Hematopoietic multipotent progenitor cell treated with erythropoietin and hydrocortisone succinate and interleukin-3 and kit ligand, for 4 days (in vitro differentiated cells): ENCODE measurements at places on chromosomes 5 and 9.

DNA sequence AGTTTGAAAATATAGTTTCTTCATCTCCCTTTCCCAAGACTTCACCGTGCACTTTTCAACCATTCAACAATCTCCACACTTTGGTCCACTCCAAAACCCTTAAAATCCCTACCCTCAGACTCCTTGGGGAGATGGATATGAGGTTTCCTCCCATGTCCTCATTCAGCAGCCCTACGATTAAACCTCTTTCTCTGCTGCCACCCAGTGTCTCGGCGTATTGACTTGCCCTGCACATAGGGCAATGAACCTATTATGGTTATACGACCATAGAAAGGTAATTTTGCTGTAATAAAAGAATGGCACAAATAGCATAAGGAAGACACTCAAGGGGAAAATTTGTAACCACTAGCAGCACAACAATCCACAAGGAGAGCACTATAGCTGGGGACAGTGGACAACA, 803.5 kb downstream of the TLE1 start:
- DNase-seq: no peak

GRCh38 chr9:122129969-122130368, 29.6 kb downstream of the NDUFA8 start:
- DNase-seq: no peak

- no peak for DNase-seq
These were observed 10.9 kb downstream of the DNLZ start for GRCh38 chr9:136352682-136353081.

DNA sequence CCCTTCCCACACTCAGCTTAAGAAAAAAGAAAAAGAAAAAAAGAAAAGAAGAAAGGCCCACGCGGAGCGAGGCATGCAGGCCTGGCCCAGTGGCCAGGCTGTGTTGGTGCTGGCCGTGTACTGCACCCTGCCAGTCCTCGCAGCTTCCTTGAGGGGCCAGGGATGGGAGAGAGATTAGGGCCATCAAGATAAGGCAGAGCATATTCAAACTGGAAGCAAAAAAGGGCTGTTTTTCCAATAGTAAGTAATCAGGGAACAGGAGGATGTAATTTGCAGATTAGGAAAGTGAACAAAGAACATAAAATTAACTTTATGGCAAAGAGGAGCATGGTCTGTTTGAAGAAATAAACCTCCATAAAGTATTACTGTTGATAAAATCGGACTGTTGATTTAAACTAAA, 319.6 kb upstream of the CLINT1 start:
- no peak for DNase-seq

DNA sequence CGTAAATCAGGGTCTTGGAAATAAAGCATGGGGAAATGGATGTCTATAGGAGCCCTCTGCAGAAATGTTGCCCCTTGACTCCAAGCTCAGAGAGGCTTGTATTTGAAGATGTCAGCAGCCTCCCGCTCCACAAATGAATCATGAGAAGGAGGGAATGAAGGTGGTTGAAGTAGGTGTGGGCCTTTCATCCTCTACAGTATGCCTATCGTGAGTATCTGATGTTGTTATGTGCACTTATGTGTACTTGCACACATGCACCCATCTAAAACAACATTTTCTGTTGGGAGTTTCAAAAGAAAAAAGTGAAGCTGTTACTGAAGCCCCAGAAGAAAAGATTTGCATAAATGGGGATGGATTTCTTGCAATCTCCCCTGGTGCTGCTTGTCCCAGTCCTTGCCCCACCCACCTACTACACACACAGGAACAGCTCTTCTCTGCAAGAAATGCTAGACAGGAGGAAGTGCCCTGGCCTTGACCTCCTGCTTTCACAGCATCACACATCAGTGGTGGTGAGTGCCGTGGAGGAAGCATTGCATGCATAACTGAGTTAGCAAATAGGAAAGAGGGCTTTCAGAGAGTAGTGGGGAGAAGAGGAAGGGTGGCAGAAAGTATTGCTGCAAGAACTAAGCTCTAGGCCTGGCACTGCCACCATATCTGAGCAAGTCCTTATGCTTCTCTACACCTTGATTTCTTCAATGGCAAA, 156.1 kb downstream of the SNX18 start:
- DNase-seq: peak; percentile 57

- DNase-seq: no peak
These were observed 246.6 kb downstream of the PRELID2 start for GRCh38 chr5:145588558-145588957.

- no peak for DNase-seq
These were observed 16.9 kb upstream of the ADRA1B start for GRCh38 chr5:159899067-159900049.

GRCh38 chr9:6184749-6185645, 30.6 kb upstream of the IL33 start:
- DNase-seq: no peak

DNA sequence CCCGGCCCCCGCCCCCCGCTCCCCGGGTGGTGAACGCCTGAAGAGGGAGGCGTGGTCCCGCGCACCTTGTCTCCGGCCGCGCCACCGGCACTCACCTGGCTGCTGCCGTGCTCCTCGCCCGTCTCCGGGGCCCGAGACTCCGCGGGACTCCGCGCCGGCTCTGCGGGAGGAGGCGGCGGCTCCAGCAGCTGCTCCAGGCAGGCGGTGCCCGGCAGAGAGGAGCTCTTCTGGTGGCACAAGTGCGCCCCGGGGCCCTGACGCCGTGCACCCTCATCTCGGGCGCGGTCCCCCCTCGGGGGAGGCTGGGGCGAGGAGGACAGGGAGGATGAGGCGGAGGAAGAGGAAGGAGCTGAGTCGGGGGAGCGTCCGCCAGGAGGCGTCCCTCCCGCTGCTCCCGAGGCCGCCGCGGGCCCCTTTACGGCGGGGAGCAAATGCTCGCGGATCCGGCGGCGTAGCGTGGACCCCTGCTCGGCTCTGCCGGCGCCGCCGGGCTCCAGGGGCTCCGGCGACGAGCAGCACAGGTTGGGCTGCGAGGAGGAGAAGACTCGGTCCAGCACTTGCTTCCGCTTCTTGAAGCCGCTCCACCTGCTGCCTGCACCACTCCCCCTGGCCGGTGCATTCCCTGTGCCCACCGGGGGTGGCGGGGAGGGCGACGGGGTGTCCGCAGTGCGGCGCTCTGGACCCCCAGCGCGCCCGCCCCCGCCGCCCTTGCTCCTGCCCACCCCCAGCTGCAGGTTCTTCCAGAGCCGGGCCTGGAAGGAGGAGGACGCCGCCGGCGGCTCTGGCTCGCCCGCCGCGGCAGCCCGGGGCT, 928 bp downstream of the MCTP1 start:
- DNase-seq: peak; percentile 72

- DNase-seq: no peak
These were observed 23.8 kb downstream of the C9 start for GRCh38 chr5:39340506-39340905.

GRCh38 chr5:169707686-169708085, 70.6 kb downstream of the DOCK2 start:
- DNase-seq: no peak

DNA sequence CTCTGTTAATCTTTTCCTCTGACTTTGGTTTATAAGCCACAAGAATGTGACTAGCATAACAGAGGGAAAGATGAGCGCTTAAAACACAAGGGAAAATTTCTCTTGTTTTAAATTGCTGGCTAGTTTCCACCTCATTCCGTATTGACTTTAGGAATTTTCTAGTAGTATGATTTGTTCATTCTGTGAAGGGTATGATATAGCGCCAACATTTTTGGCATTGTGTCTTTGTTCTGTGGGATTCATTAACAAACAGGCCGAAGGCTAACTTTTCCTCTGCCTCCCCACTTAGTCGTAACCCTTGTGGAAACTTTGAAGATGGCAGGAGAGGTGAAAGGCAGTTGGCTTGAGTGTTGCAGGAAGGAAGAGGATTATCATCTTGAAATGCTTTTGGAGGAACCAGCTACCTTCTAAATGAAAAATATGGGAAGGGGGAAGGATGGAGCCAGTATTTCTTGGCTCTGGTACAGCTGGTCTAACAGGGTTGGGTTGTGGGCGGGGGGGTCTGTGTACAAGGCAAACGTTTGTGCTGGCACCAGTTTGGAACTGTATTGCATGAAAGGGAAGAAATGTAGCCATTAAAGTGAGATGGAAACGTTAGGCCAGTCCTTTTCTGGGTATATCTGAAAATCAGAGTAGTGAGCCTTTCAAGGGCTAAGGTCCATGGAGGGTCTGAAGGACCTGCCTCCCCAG, 21.5 kb upstream of the DMRT2 start:
- DNase-seq: no peak

GRCh38 chr9:114588651-114589526, 1.3 kb downstream of the ATP6V1G1 start:
- no peak for DNase-seq

- DNase-seq: no peak
These were observed 42.2 kb upstream of the RNF130 start for GRCh38 chr5:180113660-180114303.
